ENCODE measurements at places on chromosomes 5 and 9.
A peak's percentile ranks its signal among the peaks of the same experiment; 100 is the strongest.

DNA sequence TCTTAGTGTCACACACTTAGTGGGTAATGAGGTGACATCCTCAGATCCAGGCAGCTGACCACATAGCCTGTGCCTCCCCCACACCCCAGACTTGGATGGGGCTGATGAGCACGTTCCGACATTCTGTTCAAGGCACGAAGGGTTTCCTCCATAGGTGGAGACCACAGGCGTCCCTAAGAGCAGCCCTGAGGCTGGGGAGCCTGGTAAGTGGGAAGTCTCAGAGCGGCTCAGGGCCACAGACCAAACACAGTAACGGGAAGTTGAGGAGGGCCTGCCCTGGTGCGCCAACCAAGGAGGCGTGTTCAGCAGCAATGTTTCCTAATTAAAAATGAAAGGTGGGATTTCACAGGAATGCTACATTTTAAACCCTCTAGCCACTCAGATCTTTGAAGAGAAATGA, 102.3 kb upstream of the PHYKPL start:
- no peak for DNase-seq

DNA sequence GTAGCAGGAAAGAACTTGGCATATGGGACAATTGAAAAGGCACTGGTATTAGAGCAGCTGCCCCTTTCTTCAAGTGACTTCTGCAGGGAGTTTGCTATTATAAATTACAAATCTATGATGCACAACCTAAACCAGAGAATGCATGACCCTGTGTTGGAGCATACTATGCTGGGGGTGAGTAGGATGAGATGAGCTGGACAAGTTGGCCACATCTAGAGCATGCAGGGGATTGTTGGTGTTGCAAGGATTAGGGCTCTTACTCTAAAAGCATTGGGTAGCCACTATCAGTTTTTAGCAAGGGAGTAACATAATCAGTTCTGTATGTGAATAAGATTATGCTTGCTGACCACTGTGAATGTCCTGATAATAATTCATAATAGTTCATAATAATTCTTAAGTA, 186.7 kb downstream of the KIAA0825 start:
- DNase-seq: no peak

DNA sequence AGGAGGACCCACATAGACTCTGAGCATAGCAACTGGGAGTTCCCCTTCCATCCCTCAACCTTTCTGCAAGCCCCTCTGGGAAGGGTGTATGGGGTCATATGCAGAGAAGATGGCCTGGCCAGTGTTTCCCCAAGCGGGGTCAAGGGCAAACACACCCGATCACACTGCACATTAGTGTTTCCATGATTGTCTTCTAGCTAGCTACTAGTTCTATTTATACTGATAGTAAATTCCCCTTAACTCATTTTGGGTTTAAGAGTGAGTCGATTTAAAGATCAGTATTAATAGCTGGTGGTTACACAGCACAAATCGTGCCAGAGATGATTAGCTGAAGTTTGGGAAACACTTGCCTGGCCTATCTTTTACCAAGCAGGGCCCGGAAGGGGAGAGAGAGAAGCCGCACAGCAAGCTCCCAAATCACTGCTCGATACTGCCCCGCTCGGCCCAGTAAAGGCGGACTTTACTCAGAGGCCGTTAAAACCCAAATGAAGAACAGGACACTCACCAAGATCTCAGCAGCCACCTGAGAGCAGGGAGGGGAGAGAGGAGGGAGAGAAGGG, 29.4 kb upstream of the TNIP1 start:
- no peak for DNase-seq

GRCh38 chr5:160926428-160926827, 74.4 kb upstream of the ATP10B start:
- no peak for DNase-seq

DNA sequence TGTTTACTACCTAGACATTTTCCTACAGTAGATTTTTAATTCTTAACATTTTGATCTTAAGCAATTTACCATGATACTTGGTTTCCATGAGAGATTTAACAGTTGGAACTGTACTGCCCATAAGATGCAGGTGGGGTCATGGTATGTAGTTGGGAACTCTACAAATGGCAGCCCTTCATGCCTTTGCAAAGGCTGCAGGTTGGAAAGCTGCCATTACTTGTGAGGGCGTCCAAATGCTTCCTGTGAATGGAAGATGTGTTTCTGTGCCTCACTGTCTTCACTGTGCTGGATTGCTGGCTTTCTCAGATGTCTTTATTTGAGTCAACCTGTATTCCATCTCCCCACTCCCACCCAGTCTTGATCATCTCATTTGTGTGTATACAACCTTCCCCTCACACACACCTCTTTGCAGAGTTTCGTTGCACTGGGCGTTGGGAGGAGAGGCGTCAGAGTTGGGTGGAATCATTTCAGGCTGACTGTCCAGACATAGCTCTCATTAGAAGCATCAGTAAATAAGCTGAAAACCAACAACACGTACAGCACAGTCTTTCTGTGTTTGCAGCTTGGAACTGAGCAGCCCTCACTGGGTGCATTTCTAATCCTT, 14.8 kb upstream of the ABL1 start:
- DNase-seq: no peak

DNA sequence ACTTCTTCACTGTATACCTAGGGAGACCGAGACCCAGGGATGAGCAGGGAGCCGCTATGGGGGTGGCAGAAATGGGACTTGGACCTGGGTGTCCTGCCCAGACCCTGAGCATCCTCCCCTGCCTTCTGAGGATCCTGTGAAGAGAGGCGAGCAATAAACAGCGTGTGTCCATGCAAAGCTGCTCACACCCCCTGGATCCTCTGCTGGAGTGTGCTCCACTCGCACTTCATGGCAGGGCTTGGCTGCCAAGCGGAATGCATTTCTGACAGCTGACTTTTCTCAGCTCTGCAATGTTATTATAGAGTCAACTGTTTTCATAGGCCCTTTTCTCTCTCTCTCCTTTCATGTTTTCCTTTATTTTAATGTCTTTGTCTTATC, 31.0 kb upstream of the ALDH1B1 start:
- DNase-seq: peak; percentile 82

- no peak for DNase-seq
These were observed 123.7 kb downstream of the PRELID2 start for GRCh38 chr5:145711417-145711816.

DNA sequence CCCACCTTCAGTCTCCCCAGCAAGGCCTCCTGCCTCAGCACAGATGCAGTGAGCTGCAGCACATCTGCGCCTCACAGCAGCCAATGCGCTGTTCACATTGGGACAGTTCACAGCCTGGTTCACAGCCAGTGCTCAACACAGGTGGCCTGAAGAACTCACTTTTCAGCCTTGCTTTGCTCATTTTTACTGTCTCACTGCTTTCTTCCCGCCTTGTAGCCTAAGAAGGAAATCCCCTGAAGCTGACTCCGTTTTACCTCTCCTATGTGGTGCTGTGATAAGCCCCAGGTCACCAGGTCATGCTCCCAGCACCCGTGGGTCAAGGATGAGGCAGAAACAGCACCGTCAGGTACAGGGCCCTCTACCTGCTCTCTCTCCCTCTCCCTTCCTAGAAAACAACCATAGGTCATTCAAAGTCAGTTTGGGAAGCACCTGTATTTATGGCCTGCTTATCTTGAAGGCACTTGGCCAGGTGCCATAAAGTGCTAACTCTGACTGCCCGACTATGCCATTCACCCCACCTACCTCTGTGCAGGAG, 1.1 kb downstream of the GCNT4 start:
- DNase-seq: no peak

- peak; percentile 15 for DNase-seq
These were observed 900.0 kb upstream of the CDH10 start for GRCh38 chr5:25544652-25545249.

GRCh38 chr5:168341178-168341577, 49.7 kb downstream of the WWC1 start:
- no peak for DNase-seq

Measured in NCI-H146 (cell line).